SIG-M5 (cell line): ENCODE measurements at places on chromosomes 16 and 17.

DNA sequence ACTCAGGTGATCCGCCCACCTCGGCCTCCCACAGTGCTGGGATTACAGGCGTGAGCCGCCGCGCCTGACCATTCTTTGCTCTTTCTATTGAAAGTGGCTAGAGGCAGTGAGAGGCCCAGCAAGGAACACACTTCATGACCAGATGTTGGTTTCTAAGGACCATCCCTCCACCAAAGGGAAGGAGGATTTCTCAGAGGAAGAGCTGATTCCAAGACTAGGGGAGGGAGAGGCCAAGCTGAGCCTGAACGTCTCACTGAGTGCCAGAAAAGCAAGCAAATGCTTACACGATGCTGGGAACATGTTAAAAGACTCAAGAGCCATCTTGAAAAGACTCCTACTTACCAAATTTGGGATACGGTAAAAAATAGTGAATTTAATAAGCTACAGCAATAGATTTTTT, 79.2 kb downstream of the MRM3 start:
- DNase-seq: no peak

DNA sequence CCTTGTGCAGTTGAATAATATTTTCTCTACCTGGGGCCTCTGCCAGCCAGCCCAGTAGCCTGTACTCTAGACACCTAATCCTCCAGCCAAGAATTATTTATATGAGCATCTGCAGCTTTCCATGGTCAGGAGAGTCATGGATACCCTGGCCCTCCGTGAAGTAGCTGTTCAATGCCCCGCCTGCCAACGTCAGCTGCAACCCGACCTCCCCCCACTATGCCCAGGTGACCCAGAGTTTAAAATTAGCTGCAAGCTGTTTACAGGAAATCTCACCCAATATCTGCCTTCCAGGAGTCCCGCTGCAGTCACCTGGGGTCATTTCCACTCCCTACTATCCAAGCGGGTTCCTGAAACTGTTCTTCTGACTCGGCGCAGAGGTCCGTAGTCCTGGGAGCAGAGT, 12.3 kb downstream of the SDR42E2 start:
- DNase-seq: no peak

DNA sequence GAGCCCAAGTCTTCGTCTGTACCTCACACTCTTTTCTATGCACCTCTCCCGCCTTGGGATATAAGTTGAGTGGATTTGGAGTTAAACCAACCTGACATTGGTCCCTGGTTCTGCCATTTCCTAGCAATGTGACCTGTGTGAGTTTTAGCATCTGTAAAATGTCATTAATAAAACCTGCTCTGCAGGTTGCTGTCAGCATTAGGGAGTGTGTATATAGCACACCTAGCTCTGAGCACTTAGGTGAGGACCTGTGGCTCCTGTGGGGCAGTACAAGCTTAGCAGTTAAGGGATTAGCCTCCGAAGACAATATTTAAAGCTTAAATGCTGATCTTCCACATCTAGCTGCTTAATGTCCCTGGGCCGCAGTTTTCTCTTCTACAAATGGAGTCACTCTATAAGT, 248.0 kb downstream of the TMEM114 start:
- DNase-seq: no peak

GRCh38 chr17:81940538-81941483, 3.7 kb upstream of the PYCR1 start:
- DNase-seq: no peak

DNA sequence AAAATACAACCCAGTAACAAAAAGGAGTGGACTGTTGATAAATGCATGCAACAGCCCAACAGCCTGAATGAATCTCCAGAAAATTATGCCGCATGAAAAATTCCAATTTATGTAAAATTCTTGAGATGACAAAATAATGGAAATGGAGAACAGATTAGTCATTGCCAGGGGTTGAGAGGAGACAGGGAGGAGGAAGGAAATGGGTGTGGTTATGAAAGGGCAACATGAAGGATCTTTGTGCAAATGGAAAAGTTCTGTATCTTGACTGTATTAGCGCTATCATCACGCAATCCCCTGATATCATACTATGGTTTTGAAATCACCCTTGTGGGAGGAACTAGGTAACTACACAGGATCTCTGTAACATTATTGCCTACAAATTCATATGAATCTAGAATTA, 1058.3 kb upstream of the RBFOX1 start:
- no peak for DNase-seq

- DNase-seq: no peak
These were observed 24.1 kb downstream of the XYLT1 start for GRCh38 chr16:17446661-17447060.

GRCh38 chr16:23712976-23713375, at the start of gene ERN2:
ERN2 (minus strand) TSS chr16:23713222; CDS start chr16:23713187, 35 bp downstream.
- no peak for DNase-seq

GRCh38 chr16:84746875-84747274, 47.1 kb downstream of the USP10 start:
- DNase-seq: no peak

DNA sequence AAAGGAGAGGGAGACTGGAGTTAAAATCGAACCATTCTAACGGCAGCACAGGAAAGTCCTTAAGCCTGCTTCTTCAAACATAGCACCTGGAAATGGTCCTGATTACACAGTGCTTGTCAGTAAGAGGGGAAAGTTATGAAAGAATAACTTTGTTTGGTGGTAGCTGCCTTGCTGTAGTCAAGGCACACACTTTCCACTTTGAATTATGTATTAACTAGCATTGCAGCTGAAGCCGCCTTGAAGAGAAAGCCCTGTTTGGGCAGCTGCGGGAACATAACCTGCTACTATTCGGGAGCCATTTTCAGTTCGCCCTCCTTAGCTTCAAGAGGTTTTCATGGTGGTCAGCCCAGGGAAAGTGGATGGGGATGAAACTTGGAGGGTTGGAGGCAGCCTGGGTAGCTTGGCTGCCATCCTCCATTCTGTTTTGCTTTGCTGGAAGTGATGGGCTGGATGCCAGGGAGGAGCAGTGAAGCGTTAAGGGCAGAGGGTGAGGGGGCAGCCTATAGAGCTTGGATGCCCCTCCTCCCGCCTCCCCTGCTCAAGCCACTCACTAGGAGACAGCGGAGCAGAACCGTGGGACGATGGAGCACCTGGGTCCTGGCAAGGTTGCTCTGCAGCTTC, 5.3 kb upstream of the HAS3 start:
- no peak for DNase-seq

GRCh38 chr17:77885678-77886386, 72.7 kb upstream of the TNRC6C start:
- no peak for DNase-seq

- DNase-seq: no peak
These were observed 1.4 kb upstream of the IL34 start for GRCh38 chr16:70644763-70645597.

- no peak for DNase-seq
These were observed 8.5 kb upstream of the YPEL3 start for GRCh38 chr16:30104492-30104891.

- DNase-seq: no peak
These were observed 69.9 kb upstream of the NUDT7 start for GRCh38 chr16:77652399-77652798.

- DNase-seq: no peak
These were observed 11.3 kb downstream of the RAI1 start for GRCh38 chr17:17692353-17693252.

- no peak for DNase-seq
These were observed 427.5 kb downstream of the CDH13 start for GRCh38 chr16:83054283-83054682.

- DNase-seq: no peak
These were observed 14.6 kb upstream of the LGALS9 start for GRCh38 chr17:27616414-27616813.

DNA sequence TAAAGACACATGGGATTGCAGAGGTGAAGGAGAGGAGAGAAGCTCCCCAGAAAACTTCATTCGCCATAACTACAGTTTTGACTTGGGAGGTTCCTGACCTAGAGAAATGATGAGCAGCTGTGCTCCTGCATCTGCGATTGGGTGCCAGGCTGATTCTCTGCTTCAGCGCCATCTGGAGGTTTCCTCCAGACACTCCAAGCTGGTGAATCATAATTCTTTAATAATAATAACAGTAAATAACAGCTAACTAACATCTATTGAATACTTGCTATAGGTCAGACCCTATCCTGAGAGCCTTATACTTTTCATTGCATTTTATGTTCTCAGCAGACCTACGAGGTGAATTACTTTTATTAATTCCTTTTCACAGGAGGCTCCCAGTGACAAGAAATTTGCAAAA, 575.8 kb downstream of the TOX3 start:
- no peak for DNase-seq

GRCh38 chr17:82519971-82520903, 705 bp downstream of the FOXK2 start:
- no peak for DNase-seq

DNA sequence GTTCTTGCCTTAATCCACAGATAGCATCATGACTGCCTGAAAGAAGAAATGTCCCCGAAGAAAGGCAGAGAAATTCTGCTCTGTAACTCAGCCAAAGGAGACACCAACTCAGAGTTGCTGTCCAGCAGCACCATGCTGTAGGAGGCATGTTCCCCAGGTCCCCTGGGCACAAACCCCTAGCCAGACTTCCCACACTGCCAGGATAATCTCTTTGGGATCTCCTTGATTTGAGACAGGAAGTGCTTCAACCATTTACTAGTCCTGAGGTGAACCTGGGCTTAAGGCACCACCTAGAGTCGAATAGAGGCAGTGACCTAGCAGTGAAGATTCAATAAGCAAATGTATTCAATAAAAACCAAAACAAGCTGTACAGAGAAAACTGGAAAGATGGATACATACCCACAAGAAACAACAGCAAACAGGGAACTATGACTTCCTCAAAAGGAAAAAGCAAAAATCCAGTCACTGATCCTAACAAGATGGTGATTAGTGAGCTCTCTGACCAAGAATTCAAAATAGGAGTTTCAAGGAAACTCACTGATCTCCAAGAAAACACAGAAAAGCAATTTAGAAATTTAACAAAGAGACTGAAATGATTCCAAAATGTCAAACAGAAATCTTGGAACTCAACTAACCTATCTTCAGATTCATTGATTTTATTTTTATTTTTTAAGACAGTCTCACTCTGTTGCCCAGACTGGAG, 5.7 kb downstream of the OR4D2 start:
- DNase-seq: no peak

GRCh38 chr17:78697122-78697521, 85.0 kb downstream of the CYTH1 start:
- no peak for DNase-seq

DNA sequence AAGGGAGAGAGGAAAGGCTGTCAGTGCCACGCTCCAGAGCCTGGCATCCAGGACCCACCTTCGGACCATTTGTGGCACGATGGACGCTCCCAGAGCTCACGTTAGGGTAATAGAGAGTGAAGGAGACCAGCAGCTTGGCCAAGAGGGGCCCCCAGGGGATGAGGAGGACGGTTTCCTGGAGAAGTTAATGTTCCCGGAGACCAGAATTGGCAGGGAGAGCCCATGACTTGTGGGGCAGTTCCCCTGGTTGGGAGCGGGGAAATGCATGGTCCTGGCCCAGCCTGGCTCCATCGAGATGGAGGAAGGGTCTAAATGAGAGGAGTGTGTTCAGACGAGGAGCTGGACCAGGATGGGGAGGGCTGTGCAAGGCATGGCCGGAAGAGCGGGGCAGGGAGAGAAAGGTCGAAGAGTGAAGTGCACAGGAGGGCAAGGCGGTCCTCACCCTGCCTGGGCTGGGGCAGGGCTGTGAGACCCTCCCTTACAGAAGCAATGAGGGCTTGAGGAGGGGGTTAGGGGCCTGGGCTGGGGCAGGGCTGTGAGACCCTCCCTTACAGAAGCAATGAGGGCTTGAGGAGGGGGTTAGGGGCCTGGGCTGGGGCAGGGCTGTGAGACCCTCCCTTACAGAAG, 2.9 kb upstream of the HIC1 start:
- no peak for DNase-seq

GRCh38 chr16:57279780-57280638, 4.5 kb downstream of the PLLP start:
- DNase-seq: no peak

GRCh38 chr17:40099619-40100418, 570 bp downstream of the NR1D1 start:
- no peak for DNase-seq

DNA sequence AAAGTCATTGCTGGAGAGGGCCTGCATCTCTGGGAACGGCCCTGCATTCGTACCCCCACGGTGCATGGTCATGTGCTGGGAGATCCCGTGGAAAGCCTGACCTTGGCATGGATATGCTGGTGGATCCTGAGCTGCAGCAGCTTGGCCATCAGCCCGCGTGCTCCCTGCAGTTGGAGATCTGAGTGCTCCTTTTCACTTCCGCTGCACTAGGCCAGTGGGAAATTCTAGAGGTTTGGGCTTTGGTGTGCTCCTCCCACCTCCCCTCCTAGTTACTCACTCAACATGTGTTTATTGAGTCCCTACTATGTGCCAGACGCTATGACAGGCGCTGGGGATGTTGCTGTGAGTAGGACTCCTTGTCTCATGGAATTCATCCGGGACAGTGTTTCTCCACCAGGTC, 91.1 kb downstream of the RGS9 start:
- DNase-seq: no peak

GRCh38 chr17:20087538-20088250, 78.5 kb downstream of the SPECC1 start:
- DNase-seq: no peak

- DNase-seq: no peak
These were observed 38.9 kb downstream of the UBN1 start for GRCh38 chr16:4886151-4886550.

DNA sequence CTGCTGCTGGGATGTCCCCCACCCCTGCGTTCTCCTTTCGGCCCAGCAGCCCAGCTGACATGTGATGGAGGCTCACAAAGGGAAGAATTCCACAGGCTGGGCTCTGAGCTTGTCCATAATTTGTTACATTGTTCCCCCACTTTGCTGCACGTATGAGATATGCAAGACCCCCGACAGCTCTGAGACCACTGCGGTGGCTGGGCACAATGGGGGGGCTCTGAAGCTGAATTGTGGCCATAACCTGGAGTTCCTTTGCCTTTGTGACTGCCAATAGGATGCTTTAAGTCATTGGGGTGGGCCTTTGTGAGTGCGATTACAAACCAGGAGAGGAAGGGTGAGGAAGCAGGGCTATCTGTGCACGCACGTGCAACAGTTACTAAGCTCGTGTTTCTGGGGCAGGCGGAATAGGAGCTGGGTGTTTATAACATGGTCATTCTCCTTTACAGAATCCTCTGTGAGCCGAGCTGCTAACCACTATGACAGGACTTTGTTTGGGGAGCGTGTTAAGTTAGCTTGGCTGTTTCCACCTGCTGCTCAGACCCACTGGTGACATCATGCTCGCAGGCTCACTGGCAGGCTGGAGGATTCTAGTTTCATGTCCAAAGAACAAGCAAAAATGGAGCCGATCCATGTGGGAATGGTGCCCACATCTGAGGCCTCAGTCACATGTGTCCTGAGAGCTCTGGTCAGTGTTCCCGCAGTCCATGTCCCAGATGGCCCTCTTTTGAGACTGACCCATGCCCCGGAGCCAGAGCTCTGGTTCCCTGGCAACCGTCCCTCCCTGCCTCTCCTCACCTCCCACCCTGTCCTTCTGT, 208.3 kb upstream of the SALL1 start:
- DNase-seq: no peak
